ENCODE measurements at places on chromosomes 2 and 18.

- no peak for DNase-seq
These were observed 45.5 kb upstream of the FOSL2 start for GRCh38 chr2:28347193-28347592.

DNA sequence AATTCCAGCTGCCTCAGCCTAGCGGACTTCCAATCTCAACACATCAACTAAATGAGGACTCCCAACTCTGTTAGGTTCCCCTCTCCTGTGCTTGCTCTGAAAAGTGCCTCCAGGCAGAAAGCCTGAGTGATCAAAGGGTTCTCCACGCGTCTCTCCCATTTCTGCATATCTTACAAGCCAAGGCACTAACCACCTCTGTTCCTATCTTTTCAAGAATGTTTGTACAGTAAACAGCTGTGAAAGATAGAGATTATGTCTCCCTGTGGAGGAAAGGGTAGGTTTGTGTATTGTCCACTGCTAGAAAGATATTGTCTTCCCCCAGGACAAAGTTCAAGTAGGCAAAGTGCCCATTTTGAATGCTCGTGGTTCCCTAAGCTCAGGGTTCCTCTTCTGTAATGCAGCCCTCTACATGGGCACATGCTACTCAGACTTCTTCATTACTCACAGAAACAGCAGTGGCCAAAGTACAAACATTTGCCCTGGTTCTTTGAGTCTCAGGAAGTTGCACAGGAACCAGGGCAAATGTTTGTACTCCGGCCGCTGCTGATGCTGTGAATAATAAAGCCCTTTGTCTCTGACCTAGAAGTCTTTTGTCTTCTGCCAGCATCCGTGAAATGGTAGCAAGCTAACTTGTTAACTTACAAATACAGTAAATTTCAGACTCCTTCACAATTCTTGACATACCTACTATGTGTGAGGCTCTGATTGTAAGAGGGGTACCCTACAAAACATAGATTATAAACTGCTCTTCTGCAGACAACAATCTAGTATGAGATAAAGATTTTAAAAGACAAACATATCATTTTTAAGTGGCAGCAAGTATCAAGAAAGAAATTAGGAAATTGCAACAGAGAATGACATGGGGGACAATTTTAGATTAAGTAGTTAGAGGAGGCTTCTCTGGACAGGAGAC lies 44.5 kb downstream of the PKDCC start:
- no peak for DNase-seq

DNA sequence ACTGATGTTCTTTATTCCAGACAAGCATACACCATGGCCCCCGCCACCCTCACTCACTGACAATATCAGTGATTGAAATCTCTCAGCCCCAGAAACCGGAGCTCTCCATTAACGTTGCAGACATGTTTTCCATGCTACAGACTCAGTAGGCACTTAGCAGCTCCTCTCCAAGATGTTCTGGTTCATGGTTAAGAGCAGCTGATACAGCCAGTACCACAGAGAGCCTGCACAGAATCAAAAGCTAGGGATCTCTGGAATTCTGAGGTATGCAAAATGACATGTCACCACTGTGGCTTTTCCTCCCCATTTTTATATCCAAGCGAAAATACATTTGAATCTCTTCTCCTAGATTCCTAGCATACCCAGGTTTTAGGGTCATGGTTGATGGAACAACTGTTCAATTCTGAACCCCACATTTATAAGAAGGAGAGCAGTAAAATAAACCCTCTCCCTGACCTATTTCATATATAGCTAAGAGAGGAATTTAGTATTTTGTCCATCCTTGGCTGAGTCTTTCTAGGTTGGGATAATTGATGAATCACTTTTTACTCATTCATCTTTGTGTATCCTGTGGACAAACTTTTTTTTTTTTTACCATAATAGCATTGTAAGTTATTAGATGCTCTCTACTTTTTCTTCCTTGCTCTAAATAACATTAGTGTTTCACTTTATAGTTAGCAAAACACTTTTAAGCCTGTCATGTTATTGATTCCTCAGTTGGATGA lies 488.4 kb upstream of the PIK3C3 start:
- DNase-seq: no peak

DNA sequence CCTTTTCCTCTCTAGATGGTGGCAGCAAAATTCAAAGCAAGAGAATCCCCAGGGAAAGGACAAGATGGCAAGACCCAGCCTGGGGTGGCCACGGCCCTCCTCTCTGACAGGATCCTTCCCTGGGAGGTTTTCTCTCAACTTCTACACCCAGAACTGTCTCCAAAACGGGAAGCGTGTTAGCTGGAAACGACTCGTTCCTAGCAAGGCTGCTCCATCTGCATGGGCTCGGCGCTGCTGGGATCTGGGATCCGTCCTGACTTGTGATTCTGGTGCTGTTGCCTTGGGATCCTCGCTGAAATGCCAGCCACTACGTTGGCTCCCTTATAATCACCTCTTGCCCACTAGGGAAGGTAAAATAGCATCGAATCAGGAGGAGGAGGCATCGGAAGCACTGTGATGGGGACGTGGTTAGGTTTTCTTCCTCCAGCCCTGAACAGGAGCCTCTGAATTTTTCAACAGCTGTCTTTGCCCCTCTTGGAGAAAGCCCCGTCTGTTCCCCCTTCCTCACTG lies 514.8 kb upstream of the MYT1L start:
- DNase-seq: no peak

DNA sequence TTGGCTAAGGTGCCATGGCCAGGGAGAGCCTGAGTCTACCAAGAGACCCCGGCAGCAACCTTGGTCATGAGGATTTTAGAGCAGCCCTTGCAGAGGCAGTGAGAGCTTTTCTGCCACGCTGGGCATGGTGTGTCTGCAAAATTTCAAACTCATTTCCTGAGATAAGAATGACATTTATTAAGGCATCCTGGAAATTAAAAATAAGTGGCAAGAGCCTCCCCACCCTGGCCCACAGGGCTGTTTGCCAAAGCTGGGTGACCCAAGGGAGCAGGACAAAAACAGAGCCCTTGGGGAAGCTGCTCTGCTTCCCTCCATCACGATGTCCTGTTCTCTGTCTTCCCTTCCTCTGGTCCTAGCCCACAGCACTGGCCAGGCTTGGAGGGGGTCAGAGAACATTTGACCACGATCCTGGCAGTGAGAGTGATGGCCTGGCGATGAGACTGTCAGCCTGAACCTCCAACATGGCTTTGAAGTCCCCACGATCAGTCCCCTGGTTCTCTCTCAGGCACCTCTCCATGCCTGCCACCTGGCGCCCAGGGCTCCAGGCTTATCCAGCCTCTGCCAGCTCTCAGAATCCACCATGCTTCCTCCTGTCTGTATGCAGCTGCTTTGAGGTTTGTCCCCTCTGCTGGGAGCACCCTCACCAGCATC lies 68.9 kb upstream of the RMDN2 start:
- DNase-seq: no peak

GRCh38 chr2:31979018-31979417 lies 31.8 kb downstream of the MEMO1 start:
- no peak for DNase-seq

DNA sequence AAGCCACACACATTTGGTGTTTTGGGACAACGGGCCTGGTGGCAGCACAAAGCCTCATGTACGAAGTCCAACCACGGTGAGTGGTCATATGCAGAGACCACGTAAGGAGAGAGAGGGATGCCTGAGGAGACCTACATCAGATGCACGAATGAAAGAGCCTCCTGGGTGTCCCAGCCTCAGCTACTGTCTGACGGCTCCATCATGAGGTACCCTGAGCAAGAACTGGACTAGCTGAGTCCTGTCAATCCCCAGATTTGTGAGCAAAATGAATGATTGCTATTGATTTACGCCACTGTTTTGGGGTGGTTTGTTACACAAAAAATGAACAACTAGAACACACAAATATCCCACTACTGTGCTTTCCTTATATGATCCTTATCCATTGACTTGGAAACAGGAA lies 275.7 kb upstream of the KYNU start:
- DNase-seq: no peak

DNA sequence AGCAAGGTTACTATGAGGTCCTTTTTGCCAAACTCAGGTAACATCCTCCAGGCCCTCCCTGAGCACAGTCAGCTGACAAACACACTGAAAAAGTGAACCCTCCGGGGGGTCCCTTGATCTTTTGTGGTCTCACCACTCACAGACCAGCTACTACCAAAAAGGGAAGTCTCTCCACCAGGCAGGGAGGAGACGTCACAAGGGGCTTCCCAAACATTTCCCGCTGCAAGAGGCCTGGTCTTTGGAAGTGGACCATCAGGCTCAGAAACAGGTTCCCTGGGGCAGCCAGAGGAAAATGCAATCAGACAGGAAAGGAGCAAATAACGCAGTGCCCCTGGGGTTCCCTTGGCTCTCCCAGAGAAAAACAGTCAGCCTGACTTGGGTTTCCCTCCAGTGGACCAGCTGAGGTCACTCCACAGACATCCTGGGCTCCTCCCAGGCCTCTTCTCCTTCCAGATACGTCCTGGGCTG lies 38.7 kb upstream of the POMC start:
- DNase-seq: peak; percentile 4

DNA sequence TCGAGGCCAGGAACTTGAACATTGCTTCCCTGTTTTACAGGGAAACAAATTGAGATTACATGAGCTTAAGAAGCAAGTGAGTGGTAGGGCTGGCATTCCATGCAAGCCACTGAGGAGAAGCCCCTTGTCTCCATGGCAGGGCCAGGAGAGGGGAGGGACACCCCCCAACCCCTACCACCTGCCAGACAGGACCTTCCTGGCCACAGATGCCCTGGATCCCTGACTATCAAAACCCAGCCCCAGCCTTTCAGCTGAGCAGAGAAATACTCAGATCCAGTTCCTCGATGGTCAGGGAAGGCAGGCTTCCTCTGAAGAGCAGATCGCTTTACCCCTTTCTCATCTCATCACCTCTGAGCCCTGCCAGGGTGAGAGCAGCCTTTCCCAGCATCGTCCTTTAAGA lies 53.8 kb upstream of the ALPP start:
- no peak for DNase-seq

GRCh38 chr2:236971131-236971821 lies 114.4 kb upstream of the COPS8 start:
- no peak for DNase-seq

DNA sequence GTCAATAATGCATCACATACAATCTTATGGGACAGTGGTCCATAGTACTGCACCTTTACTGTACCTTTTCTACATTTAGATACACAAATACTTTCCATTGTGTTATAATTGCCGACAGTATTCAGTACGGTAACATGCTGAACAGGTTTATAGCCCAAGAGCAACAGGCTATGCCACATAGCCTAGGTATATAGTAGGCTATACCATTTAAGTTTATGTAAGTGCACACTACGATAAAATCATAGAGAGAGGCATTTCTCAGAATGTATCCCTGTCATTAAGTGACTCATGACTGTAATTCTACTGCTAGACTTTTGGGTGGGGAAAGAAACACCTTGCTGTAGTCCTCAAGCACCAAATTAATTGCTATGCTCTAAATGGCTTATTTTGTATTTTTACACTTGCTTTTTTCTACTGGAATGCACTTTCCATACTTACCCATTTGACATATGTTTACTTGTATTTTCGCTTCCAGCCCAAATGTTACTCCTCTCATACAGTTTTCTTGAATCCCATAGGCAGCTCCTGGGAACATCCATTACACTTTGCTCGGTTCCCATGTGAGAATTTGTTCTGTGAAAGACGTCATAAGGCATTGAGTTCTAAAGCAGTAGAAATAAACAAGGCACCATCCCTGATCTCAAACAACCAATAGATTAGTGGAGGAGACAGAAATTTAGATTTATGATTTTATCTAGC lies 714.0 kb upstream of the ID2 start:
- no peak for DNase-seq

GRCh38 chr2:30136764-30137444 lies 9.9 kb upstream of the YPEL5 start:
- no peak for DNase-seq

DNA sequence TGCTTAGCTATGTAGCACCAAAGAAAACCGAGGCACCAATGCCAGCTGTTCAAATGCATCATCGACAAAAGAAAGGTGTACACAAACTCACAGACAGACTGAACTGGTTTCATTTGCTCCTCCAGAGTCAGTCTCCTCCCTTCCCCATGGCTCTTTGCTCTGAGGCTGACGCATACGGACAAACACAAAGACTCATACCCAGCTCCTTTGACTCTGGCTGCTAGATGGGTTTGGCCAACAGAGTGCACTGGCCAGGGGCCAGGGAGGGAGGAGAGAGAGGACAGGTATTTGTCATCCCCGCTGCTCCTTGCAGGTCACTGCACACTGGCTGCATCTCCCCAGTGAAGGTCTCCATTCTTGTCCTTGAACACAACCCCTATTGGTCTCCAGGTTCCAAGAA lies 40.7 kb downstream of the DNER start:
- no peak for DNase-seq

GRCh38 chr2:200382874-200383273 lies 76.4 kb downstream of the SPATS2L start:
- no peak for DNase-seq

DNA sequence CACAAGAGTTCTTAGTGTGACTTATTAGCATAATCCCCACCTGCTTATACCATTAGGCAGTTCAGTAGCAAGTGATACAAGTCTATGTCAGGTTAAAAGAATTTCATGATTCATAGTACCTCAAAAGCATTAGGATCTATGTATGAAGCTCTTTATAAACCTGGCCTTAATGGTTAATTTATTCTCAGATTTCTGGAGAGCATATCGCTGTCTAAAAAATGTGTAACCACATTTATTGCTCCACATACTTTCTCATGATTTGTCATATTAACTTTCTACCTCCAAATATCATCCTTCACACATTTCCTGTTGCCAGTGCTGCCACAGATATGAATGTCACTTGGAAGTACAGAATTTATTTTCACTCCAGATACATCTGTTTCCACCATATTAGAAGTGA lies 332.8 kb upstream of the MAP2 start:
- DNase-seq: no peak

DNA sequence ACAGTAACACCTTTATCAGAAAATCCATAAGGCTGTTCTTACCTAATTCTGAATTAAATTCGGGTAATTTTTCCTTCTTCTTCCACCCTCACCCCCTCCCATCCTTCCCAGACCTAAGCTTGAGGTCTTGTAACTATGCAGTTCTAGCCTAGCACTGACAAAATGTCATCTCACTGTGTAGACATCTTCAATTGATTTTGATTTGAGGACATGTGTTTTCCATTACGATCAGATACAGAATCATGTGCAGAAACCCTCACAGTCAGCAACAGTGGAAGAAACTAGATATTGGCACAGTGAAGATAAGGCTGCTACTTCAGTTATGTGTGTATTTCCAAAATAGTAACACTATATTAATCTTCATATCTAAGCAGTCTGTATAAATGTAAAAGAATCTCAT lies 244.6 kb downstream of the THSD7B start:
- DNase-seq: no peak

GRCh38 chr2:190780594-190780993 lies 100.0 kb upstream of the GLS start:
- DNase-seq: no peak

- DNase-seq: no peak
These were observed 17.8 kb upstream of the TCF4 start for GRCh38 chr18:55605733-55606338.

DNA sequence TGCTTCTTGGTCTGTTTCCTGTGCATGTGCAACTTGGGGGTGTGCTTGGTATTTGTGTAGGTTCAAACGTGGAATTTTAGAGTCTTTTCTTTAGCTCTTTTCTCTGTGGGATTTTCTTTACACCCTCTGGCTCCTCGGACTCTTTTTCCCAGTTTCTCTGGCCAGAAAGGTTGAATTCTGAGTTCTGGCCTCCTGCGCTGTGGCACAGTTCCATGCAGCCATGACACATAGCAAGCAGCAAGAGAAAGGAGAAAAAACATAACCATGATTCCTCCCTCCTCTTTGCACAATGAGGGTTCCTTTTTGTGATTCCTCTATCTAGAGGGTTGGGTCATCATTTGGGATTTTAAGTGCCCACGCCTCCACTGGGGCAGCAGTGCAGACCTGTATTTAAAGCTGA lies 33.8 kb downstream of the TMEM182 start:
- DNase-seq: no peak

- DNase-seq: peak; percentile 56
These were observed 49.3 kb upstream of the RAB6D start for GRCh38 chr2:131413148-131413747.

Measured in CD4-positive, alpha-beta T cell treated with Interleukin-21 for 1 hour (primary cell).